ENCODE measurements at places on chromosomes 4 and X.

DNA sequence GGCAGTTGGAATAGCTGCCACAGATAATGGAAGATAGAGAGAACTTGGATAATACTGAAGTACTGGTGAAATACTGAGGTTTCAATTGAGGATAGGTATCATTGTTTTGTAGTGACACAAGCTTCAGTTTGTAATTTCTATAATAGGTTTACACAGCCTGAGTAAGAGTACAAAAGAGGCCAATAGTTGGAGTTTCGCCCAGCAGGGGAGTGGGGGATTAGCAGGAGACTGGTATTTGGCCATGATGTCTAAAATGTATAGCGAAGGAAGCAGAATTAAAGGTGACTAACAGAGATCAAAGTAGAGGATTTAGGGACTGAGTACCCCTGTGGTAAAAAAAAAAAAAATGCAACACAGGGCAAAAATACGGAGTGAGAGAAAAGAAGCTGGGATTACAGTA, 129.5 kb downstream of the KCTD8 start:
- no peak for DNase-seq

GRCh38 chr4:41424522-41424921, 113.4 kb upstream of the LIMCH1 start:
- DNase-seq = no peak

GRCh38 chr4:113602646-113603228, 158.8 kb downstream of the CAMK2D start:
- DNase-seq = no peak

GRCh38 chrX:65926095-65927019, 113.5 kb downstream of the VSIG4 start:
- no peak for DNase-seq

DNA sequence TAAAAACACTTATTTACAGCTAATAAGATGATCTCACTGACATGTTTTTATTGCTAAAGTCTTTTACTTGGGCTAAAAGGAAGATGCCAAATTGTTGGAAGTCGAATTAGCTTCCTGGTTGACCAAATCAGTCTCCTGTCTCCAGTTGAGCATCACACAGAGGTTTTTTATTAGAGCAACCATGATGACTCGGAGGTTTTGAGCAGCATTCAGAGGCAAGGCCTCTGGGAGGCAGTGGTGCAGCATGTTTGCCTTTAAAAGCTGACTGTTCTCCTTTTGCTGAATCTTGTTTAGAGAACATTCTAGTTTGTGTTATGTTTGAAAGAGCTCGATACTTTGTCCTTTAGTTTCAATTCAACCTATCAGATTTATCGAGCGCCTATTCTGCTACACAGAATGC, 2.1 kb downstream of the UCHL1 start:
- no peak for DNase-seq

- DNase-seq = no peak
These were observed 15.2 kb downstream of the C4orf46 start for GRCh38 chr4:158656439-158656838.

DNA sequence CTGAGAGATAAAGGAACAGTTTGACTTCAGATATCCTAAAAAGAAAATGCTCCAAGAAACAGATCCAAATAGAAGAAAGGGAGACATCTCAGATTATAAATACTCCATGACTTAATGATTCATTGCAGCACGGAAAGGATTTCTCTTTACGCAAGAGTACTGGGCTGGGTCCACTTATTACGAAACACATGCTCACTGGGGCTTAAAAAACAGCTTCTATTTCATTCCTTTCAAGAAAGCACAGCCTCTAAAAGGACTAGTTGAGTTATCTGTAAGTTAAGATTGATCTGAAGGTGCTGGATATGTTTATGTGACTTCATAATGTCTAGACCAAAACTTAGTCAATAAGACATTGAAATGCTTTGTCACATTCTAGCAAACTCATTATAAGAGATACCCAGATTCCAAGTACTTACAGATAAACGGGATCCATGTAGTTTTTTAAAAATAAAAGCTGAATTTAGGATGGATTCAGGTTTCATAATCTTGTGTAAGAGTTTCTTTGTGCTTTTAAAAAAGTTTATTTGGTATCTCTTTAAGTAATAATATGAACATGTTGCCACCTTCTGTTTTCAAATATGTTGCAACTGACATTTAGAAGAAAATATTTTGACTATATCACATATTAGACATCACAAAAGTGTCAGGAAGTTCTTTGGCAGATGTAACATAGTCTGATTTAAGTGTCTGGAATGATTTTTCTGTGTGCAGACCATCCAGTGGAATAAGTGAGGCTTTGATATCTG, 109.5 kb upstream of the MYOZ2 start:
- DNase-seq = no peak

Measured in right renal pelvis (tissue), 4 donors.